ENCODE measurements at places on chromosomes 4 and X.

GRCh38 chr4:88242144-88242543 lies 42.2 kb downstream of the PPM1K start:
- DNase-seq, result no peak

- no peak for DNase-seq
Observed at GRCh38 chrX:109848461-109849050, 115.5 kb upstream of the ACSL4 start.

DNA sequence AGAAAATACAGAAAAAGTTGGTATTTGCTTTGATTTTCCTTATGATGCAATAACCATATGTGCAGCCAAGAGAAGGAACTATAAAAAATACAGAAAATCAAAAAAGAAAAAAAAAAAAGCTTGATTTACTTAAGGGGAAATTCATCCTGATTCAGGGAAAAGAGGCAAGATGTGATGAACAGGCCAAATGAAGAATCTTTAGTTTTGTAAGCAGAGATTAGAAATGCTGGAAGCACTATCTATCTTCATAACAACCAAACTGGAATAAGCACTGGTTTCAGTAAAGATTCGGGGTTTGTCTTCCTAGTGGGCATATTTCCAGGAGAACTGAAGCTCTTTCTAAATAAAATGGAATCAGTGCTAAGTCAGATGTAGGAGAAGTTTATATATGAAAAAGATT lies 82.9 kb upstream of the KCNIP4 start:
- no peak for DNase-seq

GRCh38 chr4:182808673-182809416 lies 108.3 kb downstream of the DCTD start:
- DNase-seq, result peak; percentile 7

DNA sequence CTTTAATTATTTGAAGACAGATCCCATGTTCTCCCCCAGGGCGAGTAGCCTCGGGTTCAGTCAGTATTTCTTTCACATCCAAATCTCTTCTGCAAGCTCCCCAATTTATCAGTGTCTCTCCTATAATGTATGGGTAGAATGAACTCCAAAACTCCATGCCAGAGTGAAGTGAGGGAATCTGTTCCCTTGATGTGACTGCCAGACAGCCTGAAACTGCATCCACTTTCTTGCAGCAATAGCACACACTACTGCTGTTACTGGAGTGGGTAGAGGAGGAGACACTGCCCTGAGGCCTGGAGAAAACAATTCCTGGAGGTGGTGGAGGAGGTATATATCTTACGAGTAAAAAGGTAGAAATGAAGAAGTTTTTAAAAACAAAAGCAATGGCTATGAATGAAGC lies 11.0 kb downstream of the LNX1 start:
- DNase-seq, result no peak

DNA sequence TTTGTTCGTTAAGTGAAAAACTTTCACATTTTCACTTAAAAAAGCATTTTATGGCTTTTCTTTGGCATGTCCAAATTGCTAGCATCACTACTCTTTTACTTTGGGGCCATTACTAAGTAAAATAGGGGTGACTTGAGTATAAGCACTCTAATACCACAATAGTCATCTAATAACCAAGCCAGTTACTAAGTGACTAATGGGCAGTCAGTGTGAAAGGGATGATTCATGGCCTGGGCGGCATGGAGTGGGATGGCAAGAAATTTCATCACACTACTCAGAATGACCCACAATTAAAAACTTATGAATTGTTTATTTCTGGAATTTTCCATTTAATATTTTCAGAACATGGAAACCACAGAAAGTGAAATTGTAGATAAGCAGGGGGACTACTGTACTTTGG lies 60.9 kb downstream of the BMP15 start:
- peak; percentile 9 for DNase-seq

DNA sequence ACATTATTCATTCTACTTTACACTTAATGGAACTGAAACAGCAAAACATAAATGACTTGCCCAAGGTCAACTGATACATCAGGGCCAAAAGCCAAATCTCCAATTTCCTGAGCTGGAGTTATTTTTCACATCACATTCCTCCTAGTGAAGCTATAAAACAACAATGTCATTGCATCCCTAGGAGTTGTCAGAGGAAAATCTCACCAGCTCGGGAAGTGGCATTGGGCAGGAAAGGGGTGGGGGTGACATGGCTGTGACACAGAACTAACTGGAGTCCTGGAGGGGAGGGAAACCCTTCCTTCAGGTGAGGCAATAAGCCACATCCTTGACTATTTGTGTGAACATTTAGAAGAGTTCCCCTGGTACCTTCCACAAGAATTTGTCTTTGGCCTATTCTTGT lies 47.3 kb downstream of the MEPE start:
- no peak for DNase-seq

DNA sequence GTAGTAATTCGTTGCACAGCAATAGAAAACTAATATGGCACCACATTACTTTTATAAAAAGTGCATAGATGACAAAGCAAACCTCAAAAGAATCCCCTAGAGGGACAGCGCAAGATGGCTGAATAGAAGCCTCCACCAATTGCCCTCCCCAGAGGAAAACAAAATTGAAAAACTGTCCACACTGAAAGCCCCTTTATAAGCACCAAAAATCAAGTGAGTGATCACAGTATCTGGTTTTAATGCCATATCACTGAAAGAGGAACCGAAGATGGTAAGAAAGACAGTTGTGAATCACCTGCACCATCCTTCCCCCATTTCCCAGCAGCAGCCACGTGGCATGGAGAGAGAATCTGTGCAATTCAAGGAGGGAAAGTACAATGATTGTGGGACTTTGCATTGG lies 522.2 kb downstream of the GLUD2 start:
- DNase-seq, result no peak

- DNase-seq, result no peak
Observed at GRCh38 chr4:83114576-83114975, at the start of gene PLAC8. Gene PLAC8, minus strand, starts transcription at chr4:83114729. Its CDS starts 6,808 bp downstream, at chr4:83107921.
